ENCODE measurements at places on chromosomes 2 and 18.

DNA sequence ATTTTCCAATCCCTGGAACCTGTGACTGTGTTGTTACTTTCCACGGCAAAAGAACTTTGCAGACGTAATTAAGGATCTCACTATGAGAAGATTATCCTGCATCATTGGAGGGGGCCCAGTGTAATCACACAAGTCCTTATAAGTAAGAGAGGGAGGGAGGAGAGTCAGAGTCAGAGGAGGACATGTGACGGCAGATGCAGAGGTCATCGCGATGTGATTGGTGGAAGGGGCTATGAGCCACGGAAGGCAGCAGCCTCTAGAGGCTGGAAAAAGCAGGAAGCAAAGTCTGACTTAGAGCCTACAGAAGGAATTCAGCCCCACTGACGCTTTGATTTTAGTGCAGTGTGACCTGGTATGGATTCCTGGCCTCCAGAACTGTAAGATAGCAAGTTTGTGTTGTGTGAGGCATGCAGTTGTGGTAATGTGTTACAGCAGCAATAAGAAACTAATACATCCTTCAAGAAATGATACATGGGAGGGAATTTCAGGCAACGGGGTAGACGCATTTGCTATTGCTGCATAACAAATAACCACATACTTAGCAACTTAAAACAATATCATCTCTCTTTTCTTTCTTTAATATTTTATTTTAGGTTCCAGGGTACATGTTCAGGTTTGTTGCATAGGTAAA is 112.7 kb upstream of the SERPINE2 start:
- peaks cover under 1% of the 10 kb centered on the region for H3K27me3 ChIP-seq
- no peaks in the 10 kb centered on the region for H3K36me3 ChIP-seq
- no peaks in the 10 kb centered on the region for H3K4me1 ChIP-seq
- no peak overlapping the region for H3K27ac ChIP-seq

GRCh38 chr2:123999681-124000080 is 25.4 kb upstream of the CNTNAP5 start:
- H3K36me3 ChIP-seq: no peaks in the 10 kb centered on the region
- H3K4me1 ChIP-seq: no peaks in the 10 kb centered on the region
- H3K4me3 ChIP-seq: no peak overlapping the region

GRCh38 chr2:11562011-11562410 is 28.2 kb downstream of the GREB1 start:
- H3K4me1 ChIP-seq: no peaks in the 10 kb centered on the region
- no peaks in the 10 kb centered on the region for H3K36me3 ChIP-seq
- DNase-seq: no peak
- no peak overlapping the region for H3K4me3 ChIP-seq
- no peak overlapping the region for H3K27ac ChIP-seq

GRCh38 chr2:218569038-218569431 is 396 bp downstream of the CNOT9 start:
- H3K27me3 ChIP-seq: no peaks in the 10 kb centered on the region
- H3K4me3 ChIP-seq: peak overlapping the region; percentile 95
- peaks cover 50% of the 10 kb centered on the region for H3K36me3 ChIP-seq
- peak; percentile 69 for DNase-seq
- H3K27ac ChIP-seq: peak overlapping the region; percentile 100

DNA sequence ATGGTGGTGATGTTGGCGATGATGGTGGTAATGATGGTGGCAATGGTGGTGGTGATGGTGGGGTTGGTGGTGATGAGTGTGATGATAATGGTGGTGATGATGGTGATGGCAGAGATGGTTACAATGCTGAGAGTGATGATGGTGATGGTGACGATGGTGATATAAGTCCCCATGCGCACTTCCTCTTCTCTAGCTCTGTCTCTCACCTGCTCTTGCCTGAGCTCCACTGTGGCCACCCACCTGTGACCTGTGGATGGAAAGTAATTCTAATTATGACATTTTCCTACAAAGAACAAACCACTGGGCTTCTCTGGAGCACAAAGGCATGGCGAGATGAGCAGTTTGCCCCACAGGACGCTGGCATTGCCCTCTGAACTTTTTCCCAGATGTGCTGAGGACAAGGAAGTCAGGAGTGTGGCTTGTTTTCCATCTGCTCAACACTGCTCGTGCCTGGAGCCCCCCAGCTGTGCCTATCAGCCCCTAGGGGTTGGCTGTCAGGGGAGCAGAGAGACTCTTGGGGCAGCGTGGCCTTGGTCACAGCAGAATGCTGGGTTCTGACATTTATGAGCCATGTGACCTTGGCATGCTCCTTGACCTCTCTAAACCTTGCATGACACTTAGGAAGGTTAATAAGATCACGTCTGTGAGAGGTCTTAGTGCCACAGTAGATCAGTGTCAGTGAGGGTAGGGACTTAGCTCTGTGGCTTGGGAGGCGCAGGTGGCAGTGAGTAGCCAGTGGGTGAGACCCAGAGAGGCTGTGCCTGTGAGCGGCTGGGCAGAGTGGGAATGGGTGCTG is 68.4 kb downstream of the RRM2 start:
- no peaks in the 10 kb centered on the region for H3K27me3 ChIP-seq
- H3K4me3 ChIP-seq: no peak overlapping the region
- H3K36me3 ChIP-seq: peaks cover 8% of the 10 kb centered on the region
- no peaks in the 10 kb centered on the region for H3K4me1 ChIP-seq

GRCh38 chr18:9742524-9743131 is 34.5 kb downstream of the RAB31 start:
- DNase-seq: no peak
- no peaks in the 10 kb centered on the region for H3K36me3 ChIP-seq
- H3K4me1 ChIP-seq: no peaks in the 10 kb centered on the region
- no peak overlapping the region for H3K4me3 ChIP-seq

DNA sequence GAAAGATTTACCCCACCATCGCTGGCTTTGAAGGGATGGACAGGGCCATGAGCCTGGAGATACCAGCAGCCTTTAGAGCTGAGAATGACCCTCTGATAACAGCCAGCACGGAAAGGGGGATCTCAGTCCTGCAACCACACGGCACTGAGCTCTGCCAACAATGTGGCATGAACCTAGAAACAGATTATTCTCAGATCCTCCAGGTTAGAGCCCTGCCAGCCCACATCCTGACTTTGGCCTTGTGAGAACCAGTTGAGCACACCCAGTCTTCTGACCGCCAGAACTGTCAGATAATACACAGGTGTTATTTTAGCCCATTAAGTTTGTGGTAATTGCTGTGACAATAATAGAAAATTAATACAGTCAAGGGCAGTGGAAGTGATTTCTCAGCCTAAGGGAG is 9.4 kb upstream of the GNLY start:
- H3K36me3 ChIP-seq: no peaks in the 10 kb centered on the region
- no peaks in the 10 kb centered on the region for H3K4me1 ChIP-seq

DNA sequence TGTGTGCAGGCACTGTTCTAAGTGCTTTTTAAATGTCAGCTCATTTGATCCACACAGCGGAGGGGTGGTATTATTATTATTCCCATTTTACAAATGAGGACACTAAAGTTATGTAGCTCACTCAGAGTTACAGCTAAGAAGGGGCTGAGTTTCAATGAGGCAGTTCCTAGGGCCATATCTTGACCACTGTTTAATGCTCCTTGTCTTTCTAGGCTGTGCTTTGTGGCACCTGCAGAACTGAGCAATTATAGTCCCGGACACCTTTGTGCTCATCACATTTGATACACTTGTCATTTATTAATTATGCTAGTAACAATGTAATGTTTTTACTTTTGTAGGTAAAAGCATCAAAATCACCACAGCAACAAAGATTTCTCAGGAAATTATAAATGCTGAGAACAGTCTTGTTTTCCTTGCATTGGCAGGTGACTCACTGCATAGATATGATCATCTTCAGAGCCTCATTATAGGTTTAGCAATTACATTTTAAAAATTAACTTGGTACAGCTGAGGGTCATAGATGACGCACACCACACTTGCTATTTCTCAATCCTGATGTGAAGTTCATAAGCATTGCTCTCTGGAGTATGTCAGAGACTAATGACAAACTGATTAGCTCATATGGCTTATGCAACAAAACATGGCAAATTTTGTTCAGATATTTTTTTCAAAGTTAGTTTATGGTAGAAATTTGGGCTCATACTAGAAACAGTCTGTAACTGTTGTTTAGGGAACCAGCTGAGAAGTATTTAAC is 366.8 kb downstream of the TGIF1 start:
- H3K27ac ChIP-seq: no peak overlapping the region
- H3K36me3 ChIP-seq: no peaks in the 10 kb centered on the region
- peaks cover 15% of the 10 kb centered on the region for H3K27me3 ChIP-seq
- no peaks in the 10 kb centered on the region for H3K4me1 ChIP-seq
- no peak for DNase-seq

DNA sequence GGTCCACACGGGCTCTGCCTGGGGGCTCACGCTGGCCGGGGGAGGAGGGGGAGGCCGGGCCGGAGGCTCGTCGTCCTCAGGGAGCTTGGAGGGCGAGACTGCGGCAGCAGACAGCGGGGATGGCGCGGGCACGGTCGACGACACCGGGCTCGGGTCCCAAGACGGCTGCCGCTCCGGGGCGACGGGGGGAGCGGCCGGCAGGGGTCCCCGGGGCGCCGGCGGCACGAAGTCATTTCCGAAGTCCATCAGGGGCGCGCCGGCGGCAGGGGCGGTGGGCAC is 491 bp downstream of the RTN4 start:
- no peaks in the 10 kb centered on the region for H3K27me3 ChIP-seq
- no peak for DNase-seq
- peak overlapping the region; percentile 98 for H3K4me3 ChIP-seq
- peaks cover 57% of the 10 kb centered on the region for H3K4me1 ChIP-seq

- H3K27ac ChIP-seq: peak overlapping the region; percentile 29
- H3K27me3 ChIP-seq: no peaks in the 10 kb centered on the region
- H3K4me1 ChIP-seq: no peaks in the 10 kb centered on the region
- no peak for DNase-seq
- no peak overlapping the region for H3K4me3 ChIP-seq
- H3K36me3 ChIP-seq: peaks cover 4% of the 10 kb centered on the region
These were observed 51.7 kb downstream of the NOP58 start for GRCh38 chr2:202317080-202317857.

DNA sequence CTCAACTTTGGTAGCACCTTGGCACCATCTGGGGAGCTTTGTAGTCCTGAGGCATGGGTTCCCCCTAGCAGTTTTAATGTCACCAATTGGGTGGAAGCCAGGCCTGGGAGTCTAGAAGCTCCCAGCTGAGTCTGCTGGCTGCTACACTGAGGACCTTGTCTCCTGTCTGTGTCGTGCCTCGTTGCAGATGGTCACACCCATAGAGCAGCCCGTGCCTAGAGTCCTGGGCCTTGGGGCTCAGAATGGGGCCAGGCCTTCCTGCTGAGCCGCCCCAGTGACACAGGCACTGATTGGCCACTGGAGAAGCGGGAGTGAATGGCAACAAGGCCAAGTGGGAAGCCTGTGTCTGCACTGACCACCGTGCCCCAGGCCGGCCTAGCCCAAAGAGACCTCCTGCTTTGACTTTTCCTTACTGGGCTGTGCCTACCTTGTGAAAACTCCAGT is 113.2 kb downstream of the SH3RF3 start:
- H3K36me3 ChIP-seq: no peaks in the 10 kb centered on the region
- H3K4me1 ChIP-seq: peaks cover 15% of the 10 kb centered on the region
- no peaks in the 10 kb centered on the region for H3K27me3 ChIP-seq
- no peak for DNase-seq

- H3K27ac ChIP-seq: no peak overlapping the region
- H3K4me3 ChIP-seq: no peak overlapping the region
- peaks cover 4% of the 10 kb centered on the region for H3K4me1 ChIP-seq
- H3K36me3 ChIP-seq: no peaks in the 10 kb centered on the region
These were observed 1.7 kb downstream of the CFAP221 start for GRCh38 chr2:119545754-119546446.

DNA sequence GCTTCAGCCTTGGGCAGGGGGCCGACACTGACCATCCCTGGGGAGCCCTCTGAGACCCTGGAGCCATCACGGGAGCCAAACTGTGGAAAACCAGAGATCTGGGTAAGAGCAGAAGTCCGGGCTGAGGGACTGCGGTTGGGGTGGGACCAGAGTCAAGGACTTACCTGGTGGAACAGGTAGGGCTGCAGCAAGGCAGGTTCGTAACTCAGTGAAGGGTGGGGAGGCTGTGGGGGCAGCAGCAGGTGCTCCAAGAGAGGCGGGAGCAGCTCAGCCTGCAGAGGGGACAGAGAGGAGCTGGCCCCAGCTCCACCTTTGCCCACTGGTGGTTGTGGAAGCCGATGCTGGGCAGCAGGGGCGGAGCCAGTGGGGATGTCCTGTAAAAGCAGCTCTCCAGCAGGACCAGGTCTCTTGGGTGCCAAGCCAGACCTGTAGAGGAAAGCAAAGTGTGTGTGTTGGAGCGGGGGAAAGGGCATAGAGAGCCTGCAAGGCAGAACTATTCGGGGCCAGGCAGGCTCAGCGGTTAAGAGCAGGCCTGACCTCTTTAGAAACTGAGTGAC is 6.7 kb downstream of the PTPRN start:
- H3K27ac ChIP-seq: no peak overlapping the region
- no peaks in the 10 kb centered on the region for H3K36me3 ChIP-seq
- H3K27me3 ChIP-seq: peaks cover 36% of the 10 kb centered on the region
- H3K4me3 ChIP-seq: no peak overlapping the region

DNA sequence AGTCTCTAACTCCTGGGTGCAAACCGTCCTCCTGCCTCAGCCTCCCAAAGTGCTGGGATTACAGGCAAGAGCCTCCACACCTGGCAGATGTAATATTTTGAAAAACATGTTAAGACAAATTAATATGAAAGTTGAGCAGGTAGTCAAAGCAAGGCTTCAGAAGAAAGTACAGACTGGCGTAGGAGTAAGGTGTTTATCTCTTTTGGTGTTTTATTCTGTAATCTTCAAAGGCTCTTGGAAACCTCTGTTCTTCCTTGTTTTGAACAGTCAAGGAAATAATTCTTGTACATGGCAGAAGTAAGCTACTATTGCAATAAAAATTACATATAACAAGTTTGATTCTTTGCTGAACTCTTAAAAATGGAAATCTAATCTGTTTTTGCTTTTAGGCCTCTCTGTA is 5.3 kb downstream of the RNF138 start:
- peaks cover 49% of the 10 kb centered on the region for H3K36me3 ChIP-seq
- H3K27me3 ChIP-seq: no peaks in the 10 kb centered on the region
- no peak for DNase-seq
- peak overlapping the region; percentile 76 for H3K27ac ChIP-seq
- H3K4me3 ChIP-seq: peak overlapping the region; percentile 48
- H3K4me1 ChIP-seq: peaks cover 54% of the 10 kb centered on the region

DNA sequence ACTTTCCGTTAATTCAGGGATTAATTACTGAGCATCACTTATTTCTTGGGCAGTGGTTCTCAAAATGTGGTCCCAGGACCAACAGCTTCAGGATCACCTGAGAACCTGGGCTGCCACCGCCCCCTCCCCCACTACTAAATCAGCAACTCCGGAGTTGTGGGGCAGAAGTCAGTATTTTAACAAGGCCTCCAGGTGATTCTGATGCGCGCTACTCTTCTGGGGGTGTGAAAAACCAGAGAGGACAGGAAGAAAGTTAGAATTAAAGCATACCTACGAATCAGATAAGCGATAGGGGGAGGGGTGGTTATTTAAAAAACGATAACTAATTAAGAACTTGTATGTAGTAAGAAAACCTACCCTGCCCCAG is 319 bp downstream of the ZSCAN30 start:
- peak; percentile 19 for DNase-seq
- peaks cover 60% of the 10 kb centered on the region for H3K36me3 ChIP-seq
- H3K4me1 ChIP-seq: peaks cover 32% of the 10 kb centered on the region
- peak overlapping the region; percentile 100 for H3K4me3 ChIP-seq

- no peak overlapping the region for H3K4me3 ChIP-seq
- no peaks in the 10 kb centered on the region for H3K36me3 ChIP-seq
- DNase-seq: peak; percentile 22
- H3K27ac ChIP-seq: no peak overlapping the region
- no peaks in the 10 kb centered on the region for H3K27me3 ChIP-seq
These were observed 22.9 kb upstream of the LBH start for GRCh38 chr2:30208453-30208852.

Measured in activated naive CD8-positive, alpha-beta T cell treated with anti-CD3 and anti-CD28 coated beads for 36 hours (primary cell).